ENCODE measurements at places on chromosomes 5 and 9. TPM values are rescaled to one million over a fixed set of nuclear protein-coding genes. Genes with fewer than 3 reads are reported as not detected.

The SOX30 gene
- total RNA-seq, result 0.09 TPM

DNA sequence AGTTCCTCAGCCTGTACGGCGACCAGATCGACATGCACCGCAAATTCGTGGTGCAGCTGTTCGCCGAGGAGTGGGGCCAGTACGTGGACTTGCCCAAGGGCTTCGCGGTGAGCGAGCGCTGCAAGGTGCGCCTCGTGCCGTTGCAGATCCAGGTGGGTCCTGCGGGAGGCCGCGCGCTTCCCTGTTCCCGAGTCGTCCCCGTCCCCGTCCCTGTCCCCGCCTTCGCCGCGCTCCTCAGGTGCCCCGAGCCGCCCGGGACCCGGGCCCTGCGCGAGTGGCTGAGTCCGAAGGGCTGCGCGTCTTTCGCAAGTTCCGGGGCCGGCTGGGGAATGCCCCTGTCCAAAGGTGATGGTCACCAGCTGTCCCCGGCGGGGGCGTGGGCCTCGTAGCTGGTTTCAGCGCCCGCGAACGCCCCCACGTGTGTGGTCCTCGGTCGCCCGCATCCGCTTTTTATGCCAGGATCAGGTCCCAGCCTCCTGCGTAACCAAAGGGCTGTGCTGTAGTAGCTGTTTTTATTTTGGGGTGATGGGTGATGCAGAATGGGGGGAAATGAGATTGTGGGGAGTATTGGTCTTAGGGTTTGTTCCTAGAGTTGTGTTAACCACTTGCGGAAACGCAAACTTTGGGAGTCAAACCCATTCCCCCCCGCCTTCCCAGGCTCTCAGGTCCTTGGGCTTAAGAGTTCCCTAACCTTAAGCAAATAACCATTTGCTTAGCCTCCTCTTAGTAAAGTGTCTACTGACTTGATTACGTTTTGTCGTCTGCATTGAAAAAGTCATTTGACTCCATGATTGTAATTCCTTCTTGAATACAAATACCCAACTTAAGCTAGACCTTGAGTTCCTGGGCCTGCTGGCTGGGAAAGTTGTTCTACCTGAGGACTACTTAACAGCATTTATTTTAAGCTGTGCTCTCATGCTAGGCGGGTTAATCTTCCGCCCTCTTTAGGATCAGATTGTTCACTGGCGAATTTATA, 663 bp downstream of the ISOC1 start:
- DNase-seq, result peak; percentile 75

- no peak for DNase-seq
Measured at GRCh38 chr5:14286574-14287421, 143.7 kb downstream of the TRIO start.

The TMOD1 gene
- total RNA-seq, result 0.14 TPM

DNA sequence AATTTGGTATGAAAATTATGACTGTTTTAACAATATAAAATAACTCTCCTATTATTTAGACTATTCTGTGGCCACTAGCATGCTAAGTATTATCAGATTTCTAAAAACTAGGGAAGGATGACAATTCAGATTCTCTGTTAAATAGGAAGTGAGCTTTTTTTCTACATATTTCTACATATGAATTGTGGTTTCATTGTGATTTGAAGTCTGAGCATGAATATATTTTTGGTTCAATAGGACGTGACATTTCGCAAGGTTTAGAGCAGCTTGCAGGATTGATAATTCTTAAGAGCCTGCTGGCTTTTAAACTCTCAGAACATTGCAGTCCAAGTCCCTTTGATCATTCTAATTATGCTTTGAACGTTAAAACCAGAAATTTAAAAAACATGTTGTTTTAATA, 82.9 kb downstream of the ADGRV1 start:
- no peak for DNase-seq
